ENCODE measurements at places on chromosomes 6 and 20. TPM values are rescaled to one million over a fixed set of nuclear protein-coding genes. Genes with fewer than 3 reads are reported as not detected.

The RNF114 gene
- 66.4 TPM for total RNA-seq

DNA sequence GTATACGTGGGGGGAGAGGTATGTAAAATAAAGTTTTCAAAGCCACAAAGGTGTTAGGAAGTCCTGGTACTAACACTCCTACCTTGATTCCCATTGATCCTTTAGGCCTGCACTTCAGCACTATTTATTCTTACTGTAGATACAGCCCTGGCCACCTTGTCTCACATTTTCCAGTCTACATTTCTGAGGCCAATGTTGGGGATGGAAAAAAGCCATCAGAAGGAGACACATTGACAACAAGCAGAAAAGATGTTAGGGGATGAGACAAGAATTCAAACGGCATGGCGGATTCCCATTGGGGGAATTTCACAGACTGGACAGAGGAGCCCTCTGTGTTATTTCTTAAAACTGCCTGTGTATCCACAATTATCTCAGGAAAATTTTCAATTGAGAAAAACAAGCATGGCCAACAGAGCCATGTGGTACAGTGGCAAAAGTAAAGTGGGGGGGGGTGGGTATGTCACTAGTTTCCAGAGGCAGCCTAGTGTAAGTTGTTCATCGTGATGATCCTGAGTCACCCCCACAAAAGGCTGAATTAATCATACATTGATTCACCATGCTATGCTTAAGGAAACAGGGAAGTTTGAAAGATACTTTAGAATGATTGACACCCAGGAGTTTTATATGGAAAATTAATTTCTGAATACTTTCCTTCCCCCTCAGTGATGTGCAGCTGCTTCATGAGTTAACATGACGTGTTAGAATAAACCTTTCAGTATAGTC is 40.5 kb downstream of the RREB1 start:
- DNase-seq = no peak

DNA sequence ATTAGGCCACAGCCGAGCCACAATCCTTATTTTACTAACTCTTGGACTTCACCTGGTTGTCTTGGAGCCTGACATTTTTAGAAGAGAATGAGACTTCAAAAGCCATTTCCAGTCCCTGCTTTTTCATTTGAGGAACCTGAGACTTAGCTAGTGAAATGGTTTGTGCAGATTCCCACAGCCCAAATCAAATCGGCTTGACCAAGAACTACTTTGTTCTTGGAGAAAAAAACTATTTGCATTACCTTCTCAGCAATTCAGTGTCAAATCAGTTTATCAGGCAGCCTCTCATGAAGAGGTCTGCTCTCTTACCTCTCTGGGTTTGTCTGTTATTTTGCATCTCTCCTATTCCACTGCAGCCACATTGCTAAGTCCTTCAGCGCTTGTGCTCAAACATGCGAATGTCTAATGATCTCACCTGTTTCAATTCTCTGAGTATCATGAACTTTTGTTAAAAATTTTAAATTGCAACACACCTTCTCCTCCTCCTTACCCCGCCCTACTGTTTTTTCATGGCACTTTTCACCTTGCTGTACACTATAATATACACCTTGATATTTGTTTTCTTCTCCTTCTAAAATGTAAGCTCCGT is 573 bp upstream of the IFNGR1 start:
- DNase-seq = no peak

The UQCC2 gene
- 75.3 TPM for total RNA-seq

The IRAK1BP1 gene
- total RNA-seq = 1.9 TPM

DNA sequence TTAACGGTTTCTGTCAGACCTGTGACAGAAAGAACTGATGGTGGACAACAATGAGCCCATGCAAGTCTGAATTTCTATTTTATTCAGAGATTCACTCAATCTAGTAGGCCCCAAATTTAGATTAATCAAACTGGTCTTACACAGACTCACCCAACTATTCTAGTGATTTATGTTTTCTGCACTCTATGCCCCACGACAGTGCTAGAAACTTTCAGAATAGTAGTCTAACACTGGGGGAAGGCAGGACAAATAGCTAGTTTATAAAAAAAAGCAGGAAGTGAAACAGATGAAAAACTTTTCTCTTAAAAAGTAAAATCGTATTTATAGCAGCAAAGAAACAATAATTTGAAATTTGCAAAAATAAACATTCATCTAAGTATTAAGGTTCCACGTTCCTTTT is 5.0 kb downstream of the TCP11 start:
- DNase-seq = no peak

DNA sequence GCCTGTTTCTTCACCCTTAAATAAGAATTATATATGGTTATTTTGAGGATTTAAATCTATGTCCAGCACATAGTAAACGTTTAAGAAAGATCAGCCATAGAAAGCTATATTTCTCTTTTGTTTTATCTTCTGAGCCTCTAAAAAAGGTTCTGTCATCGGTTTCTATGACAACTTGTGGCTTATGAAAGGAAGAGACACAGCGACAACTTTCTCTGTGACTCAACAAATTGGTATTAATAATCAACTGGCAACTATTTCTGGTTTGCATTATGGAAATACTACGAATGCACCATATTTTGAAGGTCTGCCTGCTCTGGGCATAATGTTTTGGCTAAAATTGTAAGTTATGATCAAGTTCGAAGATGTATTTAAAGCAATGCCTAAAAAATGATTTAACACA is 751.0 kb downstream of the CD109 start:
- DNase-seq = no peak

GRCh38 chr20:36167902-36168503 is 13.5 kb downstream of the EPB41L1 start:
- DNase-seq = no peak

DNA sequence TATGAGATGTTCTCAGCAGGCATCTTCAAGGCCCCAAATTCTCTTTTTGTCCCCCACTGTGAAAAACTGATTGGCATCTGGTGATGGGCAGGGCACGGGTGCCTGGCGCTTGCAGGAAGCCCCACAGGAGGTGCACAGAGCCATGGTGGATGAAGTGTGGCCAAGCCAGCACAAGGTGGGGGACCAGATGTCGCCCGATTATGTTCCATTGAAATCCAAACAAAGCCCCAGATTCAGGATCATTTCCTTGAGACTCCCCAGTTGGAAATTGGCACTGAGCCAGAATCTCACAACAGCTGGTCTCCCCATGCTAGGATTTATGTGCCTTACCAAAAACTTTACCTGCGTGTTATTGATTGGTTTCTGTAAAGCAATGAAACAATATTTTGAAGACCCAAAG is 186.1 kb downstream of the ADAT2 start:
- DNase-seq = no peak

- DNase-seq = peak; percentile 61
These were observed 197.4 kb upstream of the KCNG1 start for GRCh38 chr20:51220293-51220706.

DNA sequence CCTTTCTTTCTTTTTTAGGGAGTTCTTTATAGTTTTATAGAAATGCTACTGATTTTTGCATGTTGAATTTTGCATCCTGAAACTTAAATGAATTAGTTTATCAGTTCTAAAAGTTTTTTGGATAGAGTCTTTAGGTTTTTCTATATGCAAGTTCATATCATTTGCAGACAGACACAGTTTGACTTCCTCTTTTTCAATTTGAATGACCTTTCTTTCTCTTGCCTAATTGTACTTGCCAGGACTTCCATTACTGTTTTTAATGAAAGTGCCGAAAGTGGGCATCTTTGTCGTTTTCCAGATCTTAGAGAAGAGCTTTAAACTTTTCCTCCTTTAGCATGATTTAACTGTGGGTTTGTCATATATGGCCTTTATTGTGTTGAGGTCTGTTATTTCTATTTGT is 21.1 kb upstream of the EDN1 start:
- no peak for DNase-seq
